ENCODE measurements at places on chromosomes 6 and 20.
A peak's percentile ranks its signal among the peaks of the same experiment; 100 is the strongest.

DNA sequence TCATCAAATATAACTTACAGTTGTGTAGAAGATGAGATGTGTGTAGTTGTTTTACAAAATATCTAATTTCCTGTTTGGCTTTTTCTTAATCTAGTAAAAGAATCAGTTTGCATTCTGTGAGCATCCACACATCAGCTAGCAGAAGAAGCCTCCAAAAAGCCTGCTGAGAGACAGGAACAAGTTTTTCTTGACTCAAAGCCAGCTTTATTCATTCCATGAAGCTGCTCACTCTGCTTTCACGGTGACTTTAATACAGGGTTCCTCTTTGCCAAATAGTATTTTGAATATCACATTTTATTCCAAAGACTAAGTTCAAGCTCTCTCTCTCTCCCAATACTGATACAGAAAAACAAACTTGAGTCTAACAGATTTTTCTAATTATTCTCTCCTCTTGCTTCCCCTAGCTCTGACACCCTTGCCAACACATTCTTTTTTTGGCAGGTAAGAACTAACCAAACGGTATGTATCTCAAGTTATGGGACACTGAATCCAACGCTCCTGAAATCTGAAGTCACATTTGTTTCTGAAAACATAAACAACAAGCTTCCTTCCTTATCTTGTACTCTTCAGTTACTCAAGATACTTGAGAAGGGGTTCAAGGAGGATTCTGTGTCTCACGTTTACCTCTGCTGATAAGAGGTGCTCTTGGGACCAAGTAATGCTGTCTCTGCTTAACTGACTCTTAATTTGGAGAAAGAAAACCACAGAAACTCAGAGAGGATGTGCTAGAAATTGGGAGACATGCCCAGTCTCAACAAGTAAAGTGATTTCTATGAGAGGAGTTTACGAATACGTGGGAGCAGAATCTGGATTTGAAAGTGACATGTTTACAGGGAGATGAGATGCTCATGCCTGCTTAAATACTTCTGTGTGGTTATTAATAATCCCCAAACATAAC, 184.2 kb upstream of the SPTLC3 start:
- DNase-seq, result no peak

DNA sequence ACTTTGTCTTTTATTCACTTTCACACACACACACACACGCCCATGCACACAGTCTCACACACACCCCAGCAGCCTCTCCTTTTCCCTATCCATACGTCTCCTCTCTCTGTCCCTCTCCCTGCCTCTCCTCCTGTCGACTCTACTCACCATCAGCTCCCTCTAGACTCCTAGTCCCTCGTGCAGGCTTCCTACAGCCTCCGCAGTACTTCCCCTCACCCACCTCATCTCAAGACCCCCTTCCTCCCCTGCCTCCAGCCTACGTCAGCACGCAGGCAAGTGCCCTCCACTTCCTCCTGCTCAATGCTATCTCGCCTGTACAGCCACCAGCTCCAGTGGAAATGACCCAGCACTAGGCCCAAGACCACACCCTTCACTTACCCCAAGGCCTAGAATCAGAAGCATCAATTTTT, 820 bp upstream of the TREML2 start:
- peak; percentile 26 for DNase-seq

DNA sequence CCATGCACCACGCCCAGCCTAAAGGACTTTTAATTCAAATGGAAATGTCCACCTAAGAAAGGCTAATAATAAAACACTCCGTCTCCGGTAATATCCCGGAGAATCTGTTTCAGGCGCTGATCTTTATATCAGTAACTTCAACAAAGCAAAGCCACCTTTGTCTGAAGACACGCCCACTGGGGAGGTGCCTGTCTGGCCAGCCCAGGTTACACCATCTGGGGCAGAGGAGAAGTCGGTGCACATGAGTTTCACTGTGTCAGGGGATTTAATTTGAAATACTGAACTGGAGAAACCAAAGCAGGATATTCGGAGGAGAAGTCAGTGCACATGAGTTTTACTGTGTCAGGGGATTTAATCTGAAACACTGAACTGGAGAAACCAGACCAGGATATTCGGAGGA, 9.4 kb downstream of the SERPINB6 start:
- no peak for DNase-seq

DNA sequence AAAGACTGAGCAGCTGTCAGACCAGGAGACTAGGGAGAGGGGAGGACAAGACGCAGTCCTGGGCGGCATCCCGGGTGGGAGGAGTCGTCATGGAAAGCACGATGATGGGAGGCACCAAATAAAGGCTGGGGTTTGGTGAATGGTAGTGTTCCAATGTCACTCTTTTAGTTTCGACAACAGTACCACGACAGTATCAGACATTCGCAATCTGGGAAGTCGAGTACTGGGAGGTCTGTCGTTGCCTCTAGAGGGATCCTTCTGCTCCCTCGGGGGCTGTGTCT, 32.1 kb downstream of the PSMG4 start:
- DNase-seq, result no peak

- DNase-seq, result no peak
Observed at GRCh38 chr6:97775012-97775411, 492.0 kb upstream of the MMS22L start.
